ENCODE measurements at places on chromosomes 11 and 22.

DNA sequence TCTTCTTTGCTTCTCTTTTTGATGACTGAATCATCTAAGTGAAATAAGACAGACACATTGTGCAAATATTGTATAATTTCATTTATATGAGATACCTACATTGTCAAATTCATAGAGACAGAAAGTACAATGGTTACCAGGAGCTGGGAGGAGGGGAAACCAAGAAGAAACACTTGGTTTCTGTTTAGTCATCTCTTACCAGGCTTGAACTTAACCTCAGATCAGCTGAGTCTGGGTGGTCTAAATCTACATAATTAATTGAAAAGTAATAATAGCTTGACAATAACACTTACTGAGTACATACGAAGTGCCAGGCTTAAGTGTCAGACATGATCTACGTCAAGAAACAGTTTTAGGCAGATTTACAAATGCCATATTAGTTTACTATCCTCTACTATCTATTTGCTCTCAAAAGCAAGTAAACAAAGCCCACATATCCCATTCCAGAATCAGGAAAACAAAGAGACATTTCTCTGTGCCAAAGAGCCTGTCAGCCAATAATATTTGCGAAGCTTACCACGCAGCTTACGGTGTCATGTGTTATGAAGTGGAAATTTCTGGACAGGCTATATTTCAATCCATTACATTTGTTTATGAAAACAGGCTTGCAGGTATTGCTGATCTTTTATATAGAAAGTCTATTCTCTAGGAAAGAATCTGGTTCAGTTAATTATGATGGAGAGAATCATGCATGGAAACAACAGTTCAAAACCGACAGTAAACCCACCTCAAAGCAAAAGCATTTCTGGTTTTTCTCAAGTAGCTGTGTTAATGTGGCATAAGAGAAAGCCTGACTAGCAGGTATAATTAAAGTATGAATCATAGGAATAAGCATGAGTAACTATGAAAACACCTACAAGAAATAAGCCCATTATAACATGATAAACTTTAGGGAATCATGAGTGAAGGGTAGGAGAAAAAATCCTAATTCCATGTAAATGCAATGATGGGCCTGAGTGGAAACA is 2.7 kb upstream of the ARHGAP42 start:
- DNase-seq, result no peak

DNA sequence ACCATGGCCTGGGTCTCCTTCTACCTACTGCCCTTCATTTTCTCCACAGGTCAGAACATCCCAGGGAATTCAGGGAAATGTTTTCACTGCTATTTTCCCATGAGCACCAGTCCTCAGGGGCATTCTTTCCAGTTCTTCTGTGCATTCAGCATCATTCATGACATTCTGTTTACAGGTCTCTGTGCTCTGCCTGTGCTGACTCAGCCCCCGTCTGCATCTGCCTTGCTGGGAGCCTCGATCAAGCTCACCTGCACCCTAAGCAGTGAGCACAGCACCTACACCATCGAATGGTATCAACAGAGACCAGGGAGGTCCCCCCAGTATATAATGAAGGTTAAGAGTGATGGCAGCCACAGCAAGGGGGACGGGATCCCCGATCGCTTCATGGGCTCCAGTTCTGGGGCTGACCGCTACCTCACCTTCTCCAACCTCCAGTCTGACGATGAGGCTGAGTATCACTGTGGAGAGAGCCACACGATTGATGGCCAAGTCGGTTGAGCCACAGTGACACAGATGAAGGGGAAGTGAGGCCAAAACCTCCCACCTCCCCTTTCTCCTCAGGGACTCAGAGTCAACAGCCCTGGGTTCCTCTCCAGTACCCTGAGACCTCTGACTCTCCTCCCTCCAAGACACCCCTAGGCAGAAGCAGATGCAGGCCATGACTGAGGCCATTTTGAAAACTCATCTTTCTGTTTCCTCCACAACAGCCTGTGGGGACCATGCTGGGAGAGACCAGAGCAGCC is 15.9 kb upstream of the IGLL5 start:
- no peak for DNase-seq

DNA sequence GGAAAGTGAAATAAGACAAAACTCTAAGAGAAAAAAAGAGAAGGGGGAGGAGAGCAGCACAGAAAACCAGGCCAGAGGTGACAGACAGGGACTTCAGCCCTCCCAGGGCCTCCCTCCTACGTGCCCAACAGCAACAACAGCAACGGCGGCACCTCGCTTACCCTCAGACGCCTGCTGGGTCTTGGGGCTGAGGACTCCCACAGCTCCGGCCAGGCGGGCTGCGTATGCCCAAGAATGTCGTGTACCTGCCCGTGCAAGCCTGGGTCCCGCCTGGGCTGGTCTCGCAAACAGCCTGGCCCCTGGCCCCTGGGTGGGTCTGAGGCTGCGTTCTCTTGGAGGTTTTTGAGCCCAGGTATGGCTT is 30.5 kb downstream of the ARAP1 start:
- DNase-seq, result peak; percentile 57

DNA sequence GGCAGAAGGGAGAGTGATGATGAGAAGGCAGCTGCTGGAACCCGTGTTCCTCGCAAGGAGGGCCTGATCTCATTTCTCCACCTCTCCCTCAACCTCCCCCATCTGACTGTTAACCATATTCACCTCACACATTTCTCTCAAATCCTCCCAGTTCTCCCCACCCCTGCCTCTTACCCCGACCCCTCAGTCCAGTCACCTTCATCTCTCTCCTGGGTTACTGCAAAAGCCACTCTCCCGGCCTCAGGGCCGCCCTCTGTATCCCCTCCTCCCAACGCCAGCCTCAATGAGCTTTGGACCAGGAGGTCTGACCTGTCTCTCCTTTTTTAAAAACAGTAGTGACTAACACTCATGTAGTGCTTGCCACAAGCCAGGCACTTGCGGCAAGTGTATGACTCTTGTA is 29.5 kb upstream of the LMO1 start:
- DNase-seq, result no peak

DNA sequence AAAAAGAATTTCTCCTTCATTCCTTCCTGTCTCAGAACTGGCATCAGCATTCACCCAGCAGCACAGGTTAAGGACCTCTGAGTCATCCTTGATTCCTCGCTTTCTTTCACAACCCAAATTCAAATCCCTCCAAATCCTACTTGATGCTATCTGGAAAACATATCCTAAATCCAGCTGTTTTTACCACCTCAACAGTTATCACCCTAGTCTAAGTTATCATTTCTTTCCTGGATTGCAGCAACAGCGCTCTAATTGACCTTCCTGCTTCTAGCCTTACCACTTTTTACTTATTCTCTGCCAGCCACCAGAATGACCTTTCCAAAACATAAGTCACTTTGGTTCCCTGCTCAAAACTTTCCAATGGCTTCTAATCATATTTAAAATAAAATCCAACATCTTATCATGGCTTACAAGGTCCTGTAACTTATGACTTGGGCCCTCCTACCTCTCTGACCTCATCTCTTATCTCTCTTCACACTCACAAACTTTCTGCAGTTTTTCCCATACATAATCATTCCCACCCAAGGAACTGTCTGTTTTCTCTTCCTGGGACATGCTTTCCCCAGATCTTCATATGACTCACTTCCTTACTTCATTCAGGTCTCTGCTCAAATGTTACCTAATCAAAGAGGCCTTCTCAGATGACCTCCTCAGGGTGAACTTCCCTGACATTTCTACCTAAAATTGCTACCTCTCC is 119.4 kb downstream of the TTC28 start:
- DNase-seq, result no peak

Measured in NCI-H2171 treated with DMSO at 0.1 percent for 48 hours (cell line).